ENCODE measurements at places on chromosomes 3 and 15.

- H3K27ac ChIP-seq = no peak overlapping the region
- no peak overlapping the region for H3K4me3 ChIP-seq
- DNase-seq = no peak
- no peaks in the 10 kb centered on the region for H3K36me3 ChIP-seq
- peaks cover 28% of the 10 kb centered on the region for H3K4me1 ChIP-seq
- no peaks in the 10 kb centered on the region for H3K27me3 ChIP-seq
Observed at GRCh38 chr3:127669541-127670228, 3.1 kb upstream of the ABTB1 start.

DNA sequence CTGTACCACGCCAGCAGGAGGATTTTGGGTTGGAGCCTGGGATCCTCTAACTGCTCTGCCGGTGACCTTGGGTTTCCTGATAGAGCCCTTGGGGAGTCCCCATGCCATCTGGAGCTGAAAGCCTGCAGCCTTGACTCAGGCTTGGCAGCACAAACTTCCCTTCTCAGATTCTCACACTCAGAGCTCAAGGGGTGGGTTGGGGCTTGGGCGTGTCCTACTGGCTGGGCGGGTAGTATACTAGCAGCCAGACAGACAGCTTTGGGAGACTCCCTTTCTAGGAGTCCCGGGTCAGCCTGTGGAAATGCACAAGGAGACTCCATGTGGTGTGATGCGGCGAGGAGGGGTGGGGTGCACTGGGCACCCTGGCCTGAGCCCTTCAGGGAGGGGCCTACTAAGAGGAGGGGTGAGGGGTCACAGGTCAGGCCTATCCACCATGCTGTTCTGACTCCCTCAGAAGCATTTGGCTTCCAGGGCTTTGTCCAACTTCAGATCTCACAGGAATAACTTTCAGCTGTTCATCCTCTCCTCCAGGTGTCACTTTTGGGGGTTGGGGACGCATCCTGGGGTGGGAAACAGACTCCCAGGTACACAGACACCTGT is 21.6 kb upstream of the PLXNA1 start:
- no peaks in the 10 kb centered on the region for H3K27me3 ChIP-seq
- no peak overlapping the region for H3K4me3 ChIP-seq
- DNase-seq = no peak
- H3K27ac ChIP-seq = peak overlapping the region; percentile 68

- H3K27me3 ChIP-seq = no peaks in the 10 kb centered on the region
- H3K4me1 ChIP-seq = no peaks in the 10 kb centered on the region
- H3K27ac ChIP-seq = no peak overlapping the region
Observed at GRCh38 chr3:171494457-171495109, 34.4 kb upstream of the TNIK start.

DNA sequence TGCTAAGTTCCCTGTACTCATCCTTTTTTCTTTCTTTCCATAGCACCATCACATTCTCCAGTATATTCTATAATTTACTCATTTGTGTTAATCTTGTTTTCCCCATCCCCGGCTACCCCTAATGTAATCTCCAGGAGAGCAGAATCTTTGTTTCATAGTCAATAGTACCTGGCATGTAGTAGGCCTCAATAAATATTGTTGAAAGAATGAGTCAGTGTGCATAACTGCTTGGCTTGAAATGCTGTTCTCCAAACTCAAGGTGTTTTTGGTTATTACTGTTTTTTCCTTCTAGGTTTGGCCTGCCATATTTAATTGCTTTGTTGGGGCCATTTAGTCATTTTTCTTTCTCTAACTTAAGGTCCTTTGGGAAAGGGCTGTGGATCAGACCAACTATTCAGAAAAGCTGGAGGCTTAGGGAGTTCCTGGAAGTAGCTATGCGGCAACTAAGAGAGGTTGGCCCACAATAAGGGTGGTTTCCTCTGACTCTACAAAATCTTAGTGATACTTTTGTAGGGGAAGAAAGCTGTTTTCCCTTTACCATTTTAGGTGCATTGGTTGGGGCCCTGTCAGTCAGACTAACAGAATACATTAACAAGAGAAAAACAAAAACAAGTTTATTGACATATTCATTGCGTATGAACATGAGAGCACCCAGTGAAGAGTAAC is 28.4 kb downstream of the KAT2B start:
- H3K27ac ChIP-seq = no peak overlapping the region
- no peaks in the 10 kb centered on the region for H3K36me3 ChIP-seq
- H3K4me3 ChIP-seq = no peak overlapping the region
- H3K4me1 ChIP-seq = peaks cover 63% of the 10 kb centered on the region

DNA sequence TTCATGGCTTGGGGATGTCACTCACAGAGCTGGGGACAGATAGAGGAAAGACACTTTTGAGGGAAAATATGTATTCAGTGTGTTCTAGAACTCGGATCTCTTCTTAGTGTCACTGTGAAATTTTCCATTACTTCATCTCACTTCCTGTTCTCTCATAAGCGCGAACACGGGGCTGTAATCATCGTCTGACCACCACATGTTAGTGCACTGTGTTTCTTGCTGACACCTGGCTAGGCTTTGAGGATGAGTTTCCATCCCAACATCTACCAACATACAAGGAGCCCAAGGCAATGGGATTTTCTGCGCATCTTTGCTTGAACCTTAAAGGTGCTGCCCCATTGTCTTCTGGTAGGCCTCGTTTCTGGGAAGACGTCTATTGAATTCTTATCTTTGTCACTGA is 84.0 kb downstream of the LIPC start:
- no peaks in the 10 kb centered on the region for H3K27me3 ChIP-seq
- H3K4me1 ChIP-seq = peaks cover 2% of the 10 kb centered on the region
- H3K4me3 ChIP-seq = no peak overlapping the region
- DNase-seq = no peak

- H3K27me3 ChIP-seq = no peaks in the 10 kb centered on the region
- H3K27ac ChIP-seq = peak overlapping the region; percentile 72
- H3K36me3 ChIP-seq = no peaks in the 10 kb centered on the region
- H3K4me3 ChIP-seq = no peak overlapping the region
- peaks cover 12% of the 10 kb centered on the region for H3K4me1 ChIP-seq
Observed at GRCh38 chr3:151147299-151147698, 55.7 kb downstream of the GPR171 start.

- H3K27me3 ChIP-seq = no peaks in the 10 kb centered on the region
- DNase-seq = no peak
- no peaks in the 10 kb centered on the region for H3K36me3 ChIP-seq
- no peak overlapping the region for H3K27ac ChIP-seq
- peaks cover 2% of the 10 kb centered on the region for H3K4me1 ChIP-seq
Observed at GRCh38 chr3:24151594-24151993, 206.5 kb downstream of the NR1D2 start.

GRCh38 chr3:15611018-15611417 is 9.5 kb downstream of the BTD start:
- no peaks in the 10 kb centered on the region for H3K27me3 ChIP-seq
- no peak overlapping the region for H3K4me3 ChIP-seq
- H3K4me1 ChIP-seq = peaks cover 25% of the 10 kb centered on the region
- DNase-seq = no peak

GRCh38 chr3:46722443-46722842 is 4.8 kb upstream of the PRSS50 start:
- no peak overlapping the region for H3K27ac ChIP-seq
- DNase-seq = no peak
- H3K4me3 ChIP-seq = no peak overlapping the region

- peaks cover 15% of the 10 kb centered on the region for H3K4me1 ChIP-seq
- no peaks in the 10 kb centered on the region for H3K36me3 ChIP-seq
- no peak overlapping the region for H3K4me3 ChIP-seq
- H3K27me3 ChIP-seq = no peaks in the 10 kb centered on the region
- DNase-seq = no peak
- no peak overlapping the region for H3K27ac ChIP-seq
Observed at GRCh38 chr15:84702961-84703482, 12.9 kb downstream of the SEC11A start.

DNA sequence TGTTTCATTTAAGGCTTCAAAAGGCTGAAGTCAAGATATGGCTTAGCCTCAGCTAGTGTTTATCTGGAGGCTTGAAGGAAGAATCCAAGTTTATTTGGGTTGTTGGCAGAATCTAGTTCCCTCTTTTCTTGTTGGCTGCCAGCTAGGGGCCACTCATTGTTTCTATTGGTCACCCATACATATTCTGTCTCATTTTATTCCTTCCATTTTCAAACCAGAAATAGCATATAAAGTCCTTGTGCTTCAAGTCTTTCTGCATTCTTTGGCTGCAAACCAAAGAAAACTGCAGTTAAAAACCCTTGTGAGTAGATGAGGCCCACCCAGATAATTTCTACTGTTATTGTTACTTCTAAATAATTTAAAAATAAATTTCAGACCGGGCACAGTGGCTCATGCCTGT is 301.7 kb downstream of the OXSM start:
- H3K4me1 ChIP-seq = no peaks in the 10 kb centered on the region
- no peak overlapping the region for H3K27ac ChIP-seq
- H3K4me3 ChIP-seq = no peak overlapping the region
- H3K27me3 ChIP-seq = no peaks in the 10 kb centered on the region
- no peak for DNase-seq

- DNase-seq = no peak
- no peaks in the 10 kb centered on the region for H3K4me1 ChIP-seq
Observed at GRCh38 chr3:4060064-4060463, 243.1 kb upstream of the SETMAR start.

GRCh38 chr3:8416965-8417364 is 84.7 kb upstream of the LMCD1 start:
- H3K27me3 ChIP-seq = no peaks in the 10 kb centered on the region
- H3K27ac ChIP-seq = no peak overlapping the region
- no peak for DNase-seq
- H3K4me1 ChIP-seq = no peaks in the 10 kb centered on the region
- no peak overlapping the region for H3K4me3 ChIP-seq
- H3K36me3 ChIP-seq = no peaks in the 10 kb centered on the region

DNA sequence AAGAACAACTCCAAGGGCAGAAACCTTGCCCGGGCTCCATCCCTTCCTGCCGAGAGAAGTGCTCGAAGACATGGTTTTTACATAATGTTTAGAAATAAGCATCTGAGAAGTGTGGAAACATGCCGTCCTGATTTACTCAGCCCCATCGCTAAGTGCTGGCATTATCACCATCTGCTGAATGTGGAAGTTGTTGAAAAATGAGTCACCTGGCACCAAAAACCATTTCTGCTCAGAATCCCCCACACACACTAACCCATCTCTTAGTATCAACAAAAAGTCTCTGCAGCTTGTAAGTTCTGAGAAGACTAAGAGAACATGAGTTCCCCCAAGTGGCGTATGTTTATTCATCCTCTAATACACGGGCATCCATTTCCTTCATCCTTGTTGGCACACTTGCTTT is 51.0 kb upstream of the ARL8B start:
- no peaks in the 10 kb centered on the region for H3K27me3 ChIP-seq
- H3K4me1 ChIP-seq = peaks cover 17% of the 10 kb centered on the region
- H3K27ac ChIP-seq = peak overlapping the region; percentile 44
- no peak for DNase-seq

- peak overlapping the region; percentile 0 for H3K27ac ChIP-seq
- DNase-seq = no peak
- H3K27me3 ChIP-seq = no peaks in the 10 kb centered on the region
- H3K4me1 ChIP-seq = peaks cover 35% of the 10 kb centered on the region
- peaks cover 29% of the 10 kb centered on the region for H3K36me3 ChIP-seq
- peak overlapping the region; percentile 39 for H3K4me3 ChIP-seq
Observed at GRCh38 chr15:64152507-64153387, 1.2 kb downstream of the SNX22 start.

GRCh38 chr3:152471814-152472671 is 203.3 kb downstream of the MBNL1 start:
- H3K36me3 ChIP-seq = no peaks in the 10 kb centered on the region
- no peak overlapping the region for H3K4me3 ChIP-seq
- no peak overlapping the region for H3K27ac ChIP-seq
- DNase-seq = no peak

- DNase-seq = no peak
- peak overlapping the region; percentile 93 for H3K27ac ChIP-seq
- peaks cover 34% of the 10 kb centered on the region for H3K4me1 ChIP-seq
- H3K36me3 ChIP-seq = no peaks in the 10 kb centered on the region
Observed at GRCh38 chr3:33096093-33096868, 665 bp downstream of the GLB1 start.

DNA sequence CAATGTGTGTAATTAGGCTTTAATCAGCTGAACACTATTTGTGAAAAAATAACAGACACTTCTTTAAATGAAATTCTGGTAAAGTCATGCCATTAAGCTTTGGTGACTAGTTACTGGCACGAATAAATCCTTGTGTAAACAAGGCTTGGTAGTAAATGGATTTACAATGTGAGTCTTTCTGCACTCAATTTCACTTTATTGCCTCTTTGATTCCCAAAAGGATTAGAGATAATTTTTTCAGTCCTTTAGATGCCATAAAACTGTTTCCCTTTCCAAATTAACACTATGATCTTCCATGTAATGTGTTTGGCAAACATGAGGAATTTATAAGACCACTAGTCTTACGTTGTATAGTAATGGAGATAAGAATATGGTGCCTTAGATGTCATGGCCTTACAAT is 339.5 kb upstream of the DNAJC19 start:
- H3K4me3 ChIP-seq = no peak overlapping the region
- H3K4me1 ChIP-seq = no peaks in the 10 kb centered on the region
- no peaks in the 10 kb centered on the region for H3K27me3 ChIP-seq
- no peaks in the 10 kb centered on the region for H3K36me3 ChIP-seq
- DNase-seq = no peak

DNA sequence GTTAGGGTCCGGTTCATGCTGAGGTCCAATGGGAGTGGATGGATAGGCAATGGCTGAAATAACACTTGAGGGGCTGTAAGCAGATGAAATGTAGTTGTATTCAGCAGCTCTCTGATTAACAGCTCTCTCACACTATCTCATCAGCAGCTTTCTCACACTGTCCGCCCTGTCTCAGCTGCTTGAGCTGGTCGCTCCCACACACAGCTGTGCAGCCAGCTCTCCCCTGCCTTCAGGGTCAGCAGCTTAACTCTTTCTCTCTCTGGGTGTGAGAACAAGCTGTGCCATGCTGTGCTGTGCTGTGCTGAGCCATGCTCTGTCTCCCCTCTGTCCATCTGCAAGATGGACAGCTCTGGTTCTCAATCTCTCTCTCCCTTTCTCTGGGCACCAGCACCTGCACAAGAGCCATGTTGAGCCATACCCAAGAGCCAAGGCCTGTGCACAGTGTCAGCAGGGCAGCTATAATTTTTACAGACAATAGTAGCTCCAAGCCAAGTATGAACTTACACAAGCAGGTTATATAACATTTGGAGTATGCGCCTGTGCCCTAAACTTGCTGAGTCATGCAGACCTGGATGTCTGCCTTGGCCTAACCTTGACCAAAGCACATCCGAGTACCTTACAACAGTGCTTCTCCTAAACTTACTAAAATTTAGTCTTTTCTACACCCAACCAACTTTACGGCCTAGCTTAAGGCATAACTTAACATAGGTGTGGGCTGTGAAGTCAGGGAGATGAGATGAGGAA is 291.3 kb upstream of the TRIM42 start:
- no peaks in the 10 kb centered on the region for H3K27me3 ChIP-seq
- H3K4me3 ChIP-seq = no peak overlapping the region
- no peak overlapping the region for H3K27ac ChIP-seq
- no peaks in the 10 kb centered on the region for H3K36me3 ChIP-seq

Measured in vagina (tissue), 2 donors.